NCI-H526 treated with DMSO at 0.1 percent for 48 hours (cell line): ENCODE measurements at places on chromosomes 1 and 21.

DNA sequence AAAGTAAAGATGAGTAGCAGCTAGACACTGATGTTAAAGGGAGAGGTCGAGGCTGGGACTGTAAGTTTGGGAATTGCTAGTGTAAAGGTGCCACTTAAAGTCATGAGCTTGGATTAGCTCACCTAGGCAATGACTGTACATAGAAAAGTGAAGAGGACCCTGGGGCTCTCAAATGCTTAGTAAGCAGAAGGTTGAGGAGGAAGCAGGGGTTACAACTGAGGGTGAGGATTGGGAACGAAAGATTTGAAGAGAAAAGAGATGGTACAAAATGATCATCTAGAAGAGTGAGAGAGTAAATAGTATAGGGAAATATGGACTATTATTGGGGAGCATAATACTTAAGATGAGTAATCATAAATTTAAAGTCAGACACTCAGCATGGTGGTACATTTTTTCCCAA, 63.1 kb upstream of the TNFSF4 start:
- DNase-seq: no peak

DNA sequence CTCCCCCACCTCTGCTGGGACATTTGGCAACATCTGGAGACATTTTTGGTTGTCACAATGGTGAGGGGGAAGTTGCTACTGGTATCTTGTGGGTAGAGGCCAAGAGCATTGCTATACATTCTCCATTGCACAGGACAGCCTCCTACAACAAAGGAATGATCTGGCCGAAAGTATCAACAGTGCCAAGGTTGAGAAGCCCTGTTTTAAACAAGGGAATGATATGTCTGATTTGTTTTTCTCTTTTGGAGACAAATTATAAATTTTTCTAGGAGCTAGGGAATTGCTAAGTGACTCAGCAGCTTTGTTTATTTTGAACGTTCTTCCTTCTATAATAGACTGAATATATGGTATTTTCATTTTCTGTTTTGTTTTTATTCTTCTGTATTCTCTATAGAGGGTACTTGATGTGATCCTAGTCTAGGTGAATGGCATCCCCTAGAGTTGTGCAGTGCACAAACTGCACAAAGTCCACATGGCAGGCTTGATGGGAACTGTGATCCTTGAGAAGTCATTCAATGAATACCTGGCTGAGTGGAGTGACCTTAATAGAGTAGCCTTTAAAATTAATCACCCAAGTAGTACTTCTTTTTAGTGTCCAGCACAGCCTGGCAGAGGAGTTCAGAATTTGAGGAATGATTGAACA, 288.6 kb upstream of the USP24 start:
- DNase-seq: no peak

DNA sequence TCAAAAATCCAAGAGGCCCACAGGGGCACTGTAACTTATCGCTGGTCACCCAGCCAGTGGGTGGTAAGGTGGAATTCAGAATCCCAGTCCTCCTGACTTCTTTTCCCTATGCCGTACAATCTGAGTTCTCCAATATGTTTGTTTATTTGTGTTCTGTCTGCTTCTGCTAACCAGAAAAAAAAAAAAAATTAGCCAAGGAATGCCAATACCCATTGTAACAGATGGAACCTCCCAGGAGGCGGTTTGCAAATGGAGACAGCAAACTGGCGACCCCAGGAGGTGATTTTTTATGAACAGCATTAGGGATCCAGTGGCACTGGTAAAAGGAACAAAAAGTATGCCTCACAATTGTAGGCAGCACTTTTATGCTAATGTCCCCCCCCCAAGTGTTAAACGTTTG, 189.0 kb upstream of the FGGY start:
- no peak for DNase-seq

DNA sequence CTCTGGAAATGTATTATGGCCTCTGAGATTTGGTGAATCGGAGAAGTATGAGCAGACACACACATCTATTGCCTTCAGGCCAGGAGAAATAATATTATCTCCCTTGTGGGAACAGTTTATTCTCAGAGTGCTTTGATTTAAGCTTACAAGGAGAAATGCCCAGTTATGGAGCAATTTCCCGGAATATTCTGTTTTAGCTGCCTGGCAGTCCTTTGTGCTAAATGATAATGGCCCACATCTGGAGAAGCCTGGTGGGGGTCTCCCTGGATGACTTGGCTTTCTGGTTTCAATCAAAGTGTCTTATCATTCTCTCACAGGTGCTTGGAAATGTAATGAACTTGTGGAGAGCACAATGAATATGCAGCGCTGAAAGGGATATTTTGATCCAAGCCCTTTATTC, 389.6 kb upstream of the USP24 start:
- no peak for DNase-seq

DNA sequence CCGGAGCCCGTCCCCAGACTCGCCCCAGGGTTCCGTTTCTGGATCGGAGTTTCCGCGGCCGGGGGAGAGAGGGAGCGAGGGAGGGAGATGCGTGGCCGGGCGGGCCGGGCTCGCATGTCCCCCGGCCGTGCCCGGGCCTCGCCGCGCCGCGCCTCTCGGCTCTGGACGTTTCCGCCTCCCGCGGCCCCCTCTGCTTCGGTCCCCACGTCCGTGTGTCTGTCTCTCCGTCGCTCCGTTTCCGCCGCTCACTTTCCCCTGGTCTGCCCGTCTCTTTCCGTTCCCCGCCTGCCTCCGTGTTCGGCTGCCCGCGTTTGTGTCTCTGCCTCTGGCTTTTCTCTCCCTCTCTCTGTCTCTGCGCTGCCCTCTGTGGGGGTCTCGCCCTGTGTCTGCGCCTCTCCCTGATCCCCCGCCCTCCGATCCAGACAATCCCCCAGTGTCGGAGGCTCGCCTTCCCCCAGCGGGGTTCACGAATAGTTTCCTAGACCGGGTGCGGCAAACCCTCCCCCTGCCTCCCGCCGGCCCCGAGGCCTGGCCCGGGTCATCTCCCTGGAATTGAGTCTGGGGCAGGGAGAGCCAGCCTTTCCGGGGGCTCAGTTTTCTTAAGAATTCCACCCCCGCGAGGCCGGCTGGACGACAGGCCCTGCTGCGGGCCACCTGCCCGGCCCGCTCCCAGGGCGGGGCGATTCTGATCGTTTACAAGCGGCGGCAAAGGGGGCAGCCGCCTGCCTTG, 735 bp downstream of the NBL1 start:
- no peak for DNase-seq

DNA sequence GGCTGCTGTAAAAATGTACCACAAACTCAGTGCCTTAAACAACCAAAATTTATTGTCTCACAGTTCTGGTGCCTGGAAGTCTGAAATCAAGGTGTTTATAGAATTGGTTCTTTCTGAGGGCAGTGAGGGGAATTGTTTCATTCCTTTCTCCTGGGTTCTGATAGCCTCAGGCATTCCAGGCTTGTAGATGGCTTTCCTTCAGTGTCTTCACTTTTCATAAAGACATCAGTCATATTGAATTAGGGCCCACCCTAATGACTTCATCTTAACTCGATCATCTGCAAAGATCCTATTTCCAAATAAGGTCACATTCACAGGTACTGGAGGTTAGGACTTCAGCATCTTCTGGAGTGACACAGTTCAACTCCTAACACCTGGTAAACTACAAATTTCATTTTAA, 15.0 kb downstream of the CDKN2C start:
- DNase-seq: no peak

GRCh38 chr1:34785231-34785874, 4.3 kb downstream of the GJB3 start:
- no peak for DNase-seq

- no peak for DNase-seq
Observed at GRCh38 chr1:1014799-1015681, 1.7 kb downstream of the ISG15 start.

- no peak for DNase-seq
Observed at GRCh38 chr1:32480761-32481160, 15.9 kb downstream of the ZBTB8B start.

GRCh38 chr21:14876524-14876840, 188.3 kb downstream of the NRIP1 start:
- no peak for DNase-seq

GRCh38 chr1:223249854-223250631, 107.0 kb upstream of the TLR5 start:
- DNase-seq: no peak

- DNase-seq: no peak
Observed at GRCh38 chr1:7558041-7558461, 213.0 kb upstream of the VAMP3 start.
